ENCODE measurements at places on chromosomes 1 and 21.

GRCh38 chr1:51843948-51844347, 34.6 kb downstream of the NRDC start:
- DNase-seq = no peak

- DNase-seq = no peak
Measured at GRCh38 chr1:93171549-93172034, 8.6 kb downstream of the TMED5 start.

- no peak for DNase-seq
Measured at GRCh38 chr1:65791396-65791795, 1.3 kb upstream of the PDE4B start.

GRCh38 chr1:3607703-3608065, 3.6 kb downstream of the MEGF6 start:
- no peak for DNase-seq

- no peak for DNase-seq
Measured at GRCh38 chr1:168842306-168842705, 113.3 kb upstream of the DPT start.

DNA sequence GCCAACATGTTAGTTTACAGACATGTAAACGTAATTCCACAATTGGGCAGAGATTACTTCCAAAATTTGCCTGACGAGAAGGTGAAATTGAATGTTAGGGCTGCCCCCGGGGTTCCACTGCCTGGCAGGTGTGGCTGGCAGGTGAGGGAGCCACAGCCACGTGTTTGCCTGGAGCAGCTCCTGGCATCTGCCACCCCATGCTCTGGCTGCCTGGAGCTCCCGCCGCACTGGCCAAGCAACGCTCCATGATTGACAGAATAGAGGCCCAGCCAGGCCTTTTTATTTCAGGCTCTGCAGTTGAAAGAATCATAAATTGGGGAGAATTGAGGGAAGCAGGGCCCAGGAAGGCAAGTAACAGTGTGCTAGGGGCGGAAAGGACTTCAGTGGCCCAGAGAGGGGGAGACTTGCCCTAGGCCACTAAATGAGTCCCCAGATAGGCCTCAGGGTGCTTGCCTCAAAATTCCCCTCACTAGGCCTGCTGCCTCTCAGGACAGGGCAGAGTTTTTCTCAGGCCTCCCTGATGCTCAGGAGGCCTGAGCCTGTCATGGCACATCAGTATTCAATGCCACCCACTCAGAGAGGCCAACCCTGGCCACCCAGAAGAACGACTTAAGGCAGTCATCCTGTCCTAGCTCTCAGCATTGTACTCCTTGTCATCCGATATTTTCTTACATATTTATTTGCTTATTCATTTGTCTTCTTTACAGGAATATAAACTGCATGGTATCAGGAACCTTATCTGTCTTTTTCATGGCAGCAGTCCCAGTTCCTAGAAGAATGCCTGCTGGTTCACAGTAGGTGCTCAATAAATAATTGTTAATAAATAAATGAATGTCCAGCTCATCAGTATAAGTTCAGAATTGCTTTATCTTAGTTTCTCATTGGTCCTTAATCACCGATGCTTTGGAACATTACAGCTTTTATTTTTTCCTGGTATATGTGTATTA, 16.6 kb upstream of the S1PR1 start:
- no peak for DNase-seq

DNA sequence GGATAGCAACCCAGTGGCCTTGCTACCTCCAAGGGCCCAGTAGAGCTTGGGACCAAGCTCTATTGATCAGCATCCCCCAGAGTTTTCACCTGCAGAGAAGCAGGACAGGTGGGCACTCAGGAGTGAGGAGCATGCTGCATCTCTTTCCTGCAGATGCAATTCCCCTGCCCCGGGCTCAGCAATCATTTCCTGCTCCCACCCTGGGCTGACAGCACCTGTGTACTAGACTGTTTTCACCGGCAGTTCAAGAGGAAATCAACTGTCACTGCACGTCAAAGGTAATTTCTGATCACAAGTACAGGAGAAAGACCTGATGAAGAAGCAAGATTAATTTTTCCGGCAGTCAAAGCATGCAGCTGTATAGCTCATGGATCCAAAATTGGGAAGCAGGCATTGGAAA, 8.8 kb upstream of the NT5C1A start:
- DNase-seq = no peak

DNA sequence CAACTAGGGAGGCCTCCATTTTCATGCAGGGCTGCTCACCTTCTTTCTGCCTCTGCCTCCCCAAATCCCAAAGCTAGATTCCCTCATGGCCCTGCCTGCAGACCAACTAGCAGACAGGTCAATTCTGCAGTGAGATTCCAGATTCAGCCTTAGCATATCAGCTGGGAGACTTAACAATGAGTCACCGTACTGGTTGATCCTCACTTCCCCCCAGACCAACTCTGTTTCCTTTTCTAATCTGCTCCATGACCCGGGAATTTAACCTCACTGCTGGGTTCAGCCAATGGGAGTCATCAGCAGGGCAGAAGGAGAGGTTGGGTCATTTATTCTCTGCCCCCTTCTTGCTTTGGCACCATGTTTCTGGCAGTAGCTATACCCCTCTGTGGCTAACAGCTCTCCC, 140.6 kb upstream of the GRIK3 start:
- DNase-seq = no peak

- DNase-seq = no peak
Measured at GRCh38 chr1:11432526-11432925, 46.4 kb upstream of the DISP3 start.

DNA sequence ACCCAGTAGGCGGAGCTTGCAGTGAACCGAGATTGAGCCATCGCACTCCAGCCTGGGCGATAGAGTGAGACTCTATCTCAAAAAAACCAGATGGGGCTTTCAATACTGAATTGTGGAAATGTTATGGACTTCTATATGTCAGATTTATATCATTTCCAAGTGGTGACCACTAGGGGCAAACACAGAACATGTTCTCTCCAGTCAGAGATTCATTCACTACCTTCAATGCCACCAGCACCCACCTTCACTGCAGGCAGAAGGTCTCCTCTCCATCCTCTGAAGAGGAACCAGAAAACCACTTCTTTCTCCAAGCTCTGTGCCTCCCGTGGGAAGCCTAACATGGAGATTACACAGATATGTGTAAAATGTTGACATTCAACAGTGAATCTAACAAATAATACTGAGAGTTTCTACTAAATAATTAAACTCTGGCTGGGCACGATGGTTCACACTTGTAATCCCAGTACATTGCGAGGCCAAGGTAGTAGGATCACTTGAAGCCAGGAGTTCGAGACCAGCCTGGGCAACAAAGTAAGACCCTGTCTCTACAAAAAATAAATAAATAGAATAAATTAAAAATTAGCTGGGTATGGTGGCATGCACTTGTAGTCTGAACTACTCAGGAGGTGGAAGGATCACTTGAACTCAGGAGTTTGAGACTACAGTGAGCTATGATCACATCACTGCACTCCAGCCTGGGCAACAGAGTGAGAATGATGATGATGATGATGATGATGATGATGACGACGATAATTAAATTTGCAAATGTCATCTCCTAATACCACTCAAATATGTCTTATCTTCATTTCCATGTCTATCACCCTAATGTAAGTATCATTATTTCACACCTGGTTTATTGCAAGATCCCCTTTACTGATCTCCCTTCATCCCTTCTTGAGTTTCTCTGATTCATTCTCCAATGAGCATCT, 151.1 kb downstream of the ZNF281 start:
- peak; percentile 61 for DNase-seq

DNA sequence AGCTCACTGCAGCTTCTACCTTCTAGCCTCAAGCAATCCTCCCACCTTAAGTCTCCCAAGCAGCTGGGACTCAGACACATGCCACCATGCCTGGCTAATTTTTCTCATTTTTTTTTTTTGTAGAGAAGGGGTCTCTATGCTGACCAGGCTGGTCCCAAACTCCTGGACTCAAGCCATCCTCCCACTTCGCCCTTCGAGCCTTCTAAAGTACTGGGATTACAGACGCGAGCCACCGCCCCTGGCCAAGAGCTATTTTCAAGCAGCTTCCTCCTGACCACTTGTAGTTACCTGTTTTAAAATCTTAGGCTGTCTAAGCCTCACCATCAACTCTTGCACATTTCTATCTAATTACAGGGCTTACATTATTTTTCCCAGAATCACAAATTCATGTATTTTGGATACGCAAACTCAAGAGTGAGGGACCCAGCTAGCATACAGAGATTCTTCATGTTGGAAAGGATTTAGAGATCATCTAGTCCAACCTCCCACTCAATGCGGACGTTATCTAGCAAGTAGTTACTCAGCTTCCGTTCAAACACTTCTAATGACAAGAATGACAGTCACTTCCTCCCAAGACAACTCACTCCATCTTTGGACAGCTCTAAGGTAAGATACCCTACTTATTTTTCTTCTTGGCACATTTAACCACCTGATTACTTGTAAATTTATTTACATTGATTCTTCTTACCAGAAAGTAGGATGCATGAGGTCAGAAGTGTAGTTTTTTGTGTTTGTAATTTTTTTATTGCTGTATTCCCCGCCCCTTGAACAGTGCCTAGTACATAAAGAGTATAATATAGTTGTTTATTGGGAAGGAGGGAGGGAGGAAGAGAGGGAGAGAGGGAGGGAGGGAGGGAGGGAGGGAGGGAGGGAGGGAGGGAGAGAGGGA, 65.4 kb downstream of the LUZP1 start:
- peak; percentile 75 for DNase-seq

Measured in OCI-M1 (cell line).